Fibroblast of pulmonary artery (primary cell): ENCODE measurements at places on chromosomes 5 and 9.

DNA sequence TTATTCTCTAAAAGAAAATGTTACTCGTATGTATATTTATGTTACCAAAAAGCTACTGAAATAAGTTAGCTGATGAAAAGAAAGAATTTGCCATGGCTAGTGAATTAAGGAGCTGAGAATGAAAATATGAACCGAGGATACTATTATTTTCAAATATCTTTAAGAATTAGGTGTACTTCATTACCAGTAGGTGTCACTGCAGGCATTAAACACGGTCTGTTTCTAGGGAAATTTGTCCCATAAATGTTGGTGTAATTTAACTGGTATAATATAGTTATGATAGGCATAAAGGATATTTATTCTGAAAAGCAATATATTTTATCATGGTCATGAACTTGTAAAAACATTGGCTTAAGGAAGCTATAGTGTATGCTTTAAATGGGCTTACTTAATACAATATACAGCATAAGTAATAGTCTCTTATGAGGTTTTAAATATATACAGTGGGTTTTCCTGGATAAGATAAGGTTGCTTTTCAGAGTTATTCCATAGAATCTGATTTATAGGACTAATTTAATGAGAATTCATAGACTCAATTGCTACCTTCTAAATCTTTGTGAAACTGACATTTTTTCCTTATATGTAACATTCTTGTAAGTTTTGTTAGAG lies 72.4 kb upstream of the MPDZ start:
- peak; percentile 85 for DNase-seq

GRCh38 chr5:72228960-72229359 lies 91.1 kb downstream of the MRPS27 start:
- DNase-seq: no peak

DNA sequence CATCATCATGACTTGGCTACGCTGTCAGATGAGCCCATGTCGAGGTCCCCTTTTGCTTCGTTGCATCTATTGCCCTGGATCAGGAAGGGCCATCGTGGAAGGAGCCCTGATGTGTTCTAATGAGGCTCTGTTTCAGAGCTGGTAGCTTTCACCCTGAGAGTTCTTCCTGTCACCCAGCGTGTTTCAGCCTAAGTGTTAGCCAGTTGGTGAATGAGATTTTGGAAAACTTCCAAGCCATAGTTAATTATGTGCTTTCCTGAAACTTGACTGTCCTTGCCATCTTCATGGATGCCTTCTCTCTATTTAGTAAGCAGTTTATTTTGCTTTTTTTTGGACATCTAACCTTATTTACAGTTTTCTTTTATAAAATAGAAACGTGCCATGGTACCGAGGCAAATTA lies 1695.4 kb upstream of the WWC1 start:
- no peak for DNase-seq

DNA sequence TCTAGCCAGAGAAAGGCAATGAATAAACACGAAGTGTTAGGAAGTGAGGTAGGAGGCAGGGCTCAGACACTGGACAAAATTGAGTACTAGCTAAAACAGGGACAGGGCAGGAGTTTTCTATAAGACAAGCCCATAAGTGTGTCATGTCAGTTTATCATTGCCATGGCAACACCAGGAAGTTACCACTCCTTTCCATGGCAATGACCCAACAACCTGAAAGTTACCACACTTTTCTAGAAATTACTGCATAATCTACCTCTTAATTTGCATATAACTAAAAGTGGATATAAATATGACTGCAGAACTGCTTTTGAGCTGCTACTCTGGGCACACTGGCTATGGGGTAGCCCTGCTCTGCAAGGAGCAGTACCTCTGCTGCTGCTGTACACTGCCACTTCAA lies 442.5 kb upstream of the COX7C start:
- no peak for DNase-seq

GRCh38 chr9:130500340-130501180 lies 55.8 kb downstream of the ASS1 start:
- DNase-seq: no peak

GRCh38 chr9:116394070-116394469 lies 240.5 kb downstream of the PAPPA start:
- no peak for DNase-seq

DNA sequence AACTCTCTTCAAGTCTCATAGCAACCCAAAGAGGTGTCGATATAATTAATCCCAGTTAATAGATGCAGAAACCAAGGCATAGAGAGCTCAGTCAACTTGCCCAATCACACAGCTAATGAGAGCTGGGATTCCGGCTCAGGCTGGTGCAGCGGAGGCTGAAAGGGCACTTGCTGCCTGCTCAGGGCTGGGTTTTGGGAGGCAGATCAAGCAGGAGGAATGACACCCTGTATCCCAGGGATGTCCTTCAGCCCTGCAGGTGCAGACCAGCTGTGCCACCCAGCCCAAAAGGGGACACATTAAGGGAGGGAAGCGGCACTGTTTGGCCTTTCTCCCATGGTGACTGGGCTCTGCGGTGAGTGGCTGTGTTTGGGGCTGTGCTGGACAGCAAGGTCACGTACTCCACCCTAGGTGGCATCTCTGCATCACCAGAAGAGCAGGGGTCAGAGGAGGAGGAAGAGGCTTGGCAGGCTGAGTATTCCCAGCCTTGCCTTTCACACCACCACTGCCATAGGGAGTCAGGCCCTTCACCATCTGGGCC lies 124.1 kb downstream of the MVB12B start:
- DNase-seq: no peak

DNA sequence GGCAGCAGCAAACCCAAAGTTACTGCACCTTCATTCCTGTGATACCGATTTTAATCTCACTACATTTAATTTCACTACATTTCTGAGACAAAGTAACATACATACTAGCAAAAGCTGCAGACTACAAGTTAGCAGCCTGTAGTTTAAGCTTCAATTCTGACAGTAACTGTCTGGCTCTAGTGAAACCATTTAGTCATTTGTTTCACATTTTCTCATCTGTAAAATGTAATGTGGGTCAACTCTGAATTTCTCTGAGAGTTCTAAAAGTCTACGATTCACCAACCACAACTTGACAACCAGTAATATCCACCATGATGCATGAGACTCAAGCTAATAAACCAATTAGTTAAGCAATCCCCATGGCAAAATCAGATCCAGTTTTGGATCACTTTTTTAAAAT lies 408.9 kb downstream of the PDE4D start:
- DNase-seq: no peak

DNA sequence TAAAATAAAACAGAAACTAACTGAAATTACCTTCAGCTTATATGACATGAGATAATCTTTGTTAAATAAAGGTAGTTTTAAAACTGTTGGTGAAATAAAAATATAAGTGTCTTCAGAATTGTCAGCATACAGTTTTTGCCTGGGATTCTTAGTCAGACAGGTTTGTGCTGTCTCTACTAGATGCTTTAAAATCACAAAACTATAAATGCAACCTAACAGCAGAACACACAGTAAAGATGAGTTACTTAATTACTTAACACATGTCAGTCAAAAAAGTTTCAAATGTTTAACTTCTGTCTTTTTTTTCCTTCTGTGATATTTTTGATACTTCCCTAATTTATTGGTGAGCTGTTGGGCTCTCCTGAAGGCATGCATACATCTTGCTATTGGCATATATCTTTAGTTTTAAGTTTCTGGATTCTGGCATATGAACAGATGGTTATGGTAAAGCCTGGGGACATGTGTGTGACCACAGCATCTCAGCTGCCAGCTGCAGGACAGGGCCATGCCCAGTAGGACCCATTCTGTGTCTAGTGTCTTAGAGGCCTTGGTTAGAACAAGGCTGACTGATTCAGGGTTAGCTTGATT lies 231.1 kb upstream of the NUDT12 start:
- no peak for DNase-seq

- no peak for DNase-seq
These were observed 11.0 kb downstream of the SPATA9 start for GRCh38 chr5:95671826-95672225.

DNA sequence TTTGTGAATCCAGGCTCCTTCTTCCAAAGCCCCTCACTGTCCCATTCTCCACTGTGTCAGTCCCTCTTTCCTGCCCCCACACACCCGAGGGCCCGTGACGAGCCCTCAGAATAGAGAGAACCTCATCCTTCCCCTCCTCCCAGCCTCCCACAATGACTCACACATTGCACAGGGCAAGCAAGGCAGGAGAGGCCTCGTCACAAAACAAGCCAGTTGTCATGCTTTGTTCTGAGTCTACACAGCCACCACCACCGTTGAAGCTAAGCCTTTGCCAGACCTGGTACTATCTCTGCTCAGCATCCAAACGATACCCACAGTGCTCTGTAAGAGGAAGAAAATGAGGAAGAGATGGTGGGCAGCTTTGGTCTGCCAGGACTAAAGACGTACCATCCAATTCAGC lies 142.2 kb upstream of the ZNF366 start:
- peak; percentile 33 for DNase-seq

DNA sequence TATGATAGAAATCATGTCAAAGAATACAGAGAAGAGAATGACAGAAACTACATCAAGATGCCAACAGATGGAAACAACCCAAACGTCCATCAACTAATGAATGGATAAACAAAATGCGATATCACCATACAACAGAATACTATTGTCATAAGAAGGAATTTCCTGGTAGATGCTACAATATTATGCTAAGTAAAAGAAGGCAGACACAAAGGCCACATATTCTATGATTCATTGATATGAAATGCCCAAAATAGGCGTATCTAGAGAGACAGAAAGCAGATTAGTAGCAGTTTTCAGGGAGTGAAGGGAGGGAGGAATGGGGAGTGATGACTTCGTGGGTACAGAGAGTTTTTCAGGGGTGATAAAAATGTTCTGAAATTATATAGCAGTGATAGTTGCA lies 58.3 kb upstream of the AKNA start:
- DNase-seq: peak; percentile 50

DNA sequence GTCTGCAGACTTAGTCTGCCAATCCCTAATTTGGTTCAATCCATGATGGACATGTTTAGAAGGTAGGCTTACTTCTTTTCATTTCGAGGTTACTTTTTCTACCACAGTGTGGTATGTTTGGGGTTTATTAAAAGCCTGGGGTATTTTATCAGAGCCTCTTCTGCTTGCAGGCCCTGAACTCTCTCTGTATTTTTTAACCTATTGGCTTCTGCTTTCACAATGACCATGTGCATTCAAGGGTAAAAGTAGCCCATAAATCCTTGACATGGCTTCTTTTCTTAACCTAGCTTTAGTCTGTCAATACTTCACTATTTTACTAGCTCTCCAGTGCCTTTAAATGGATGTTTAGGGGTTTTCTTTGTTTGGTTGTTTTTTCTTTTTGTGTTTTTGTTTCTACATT lies 286.6 kb downstream of the FER start:
- DNase-seq: no peak

GRCh38 chr5:36444582-36445418 lies 143.1 kb upstream of the RANBP3L start:
- DNase-seq: peak; percentile 25

- no peak for DNase-seq
These were observed 1068.5 kb upstream of the CDH10 start for GRCh38 chr5:25713259-25713658.

- no peak for DNase-seq
These were observed 33.7 kb downstream of the UBE2R2 start for GRCh38 chr9:33850677-33851076.

- DNase-seq: peak; percentile 91
These were observed 287.8 kb upstream of the RASA1 start for GRCh38 chr5:86979811-86980411.

DNA sequence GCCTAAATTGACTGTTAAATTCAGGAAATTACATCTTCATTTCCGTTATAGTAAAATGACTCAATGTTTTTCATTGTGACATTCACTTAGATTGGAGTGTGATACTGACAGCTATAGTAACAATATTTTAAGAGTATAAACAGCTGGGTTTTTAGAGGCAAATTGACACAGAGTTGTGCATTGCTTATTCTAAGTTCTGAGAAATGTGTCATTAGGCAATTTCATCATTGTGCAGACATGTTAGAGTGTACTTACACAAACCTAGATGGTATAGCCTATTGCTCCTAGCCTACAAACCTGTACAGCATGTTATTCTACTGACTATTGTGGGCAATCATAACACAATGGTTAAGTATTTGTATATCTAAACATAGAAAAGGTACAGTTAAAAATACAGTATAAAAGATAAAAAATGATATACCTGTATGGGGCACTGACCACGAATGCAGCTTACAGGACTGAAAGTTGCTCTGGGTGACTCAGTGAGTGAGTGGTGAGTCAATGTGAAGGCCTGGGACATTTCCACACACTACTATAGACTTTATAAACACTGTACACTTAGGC lies 132.7 kb downstream of the PDE4D start:
- DNase-seq: peak; percentile 84

DNA sequence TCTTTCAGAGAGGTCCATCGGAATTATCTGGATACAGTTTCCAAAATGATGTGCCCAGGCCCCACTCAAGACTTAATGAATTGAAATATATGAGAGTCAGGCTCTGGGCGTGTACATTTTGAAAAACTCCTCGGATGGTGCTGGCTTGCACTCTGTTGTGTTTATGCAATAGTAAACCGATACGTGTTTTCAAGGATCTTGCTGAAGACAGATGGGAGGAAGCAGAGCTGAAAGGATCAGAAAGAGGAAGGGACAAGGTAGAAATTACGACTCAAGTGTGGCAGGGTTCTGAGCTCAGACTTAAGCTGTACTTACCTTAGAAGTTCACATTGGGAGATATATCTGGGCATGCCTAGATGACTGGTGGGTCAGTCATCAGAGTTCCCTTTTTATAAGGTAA lies 13.7 kb upstream of the STOM start:
- DNase-seq: no peak

- DNase-seq: no peak
These were observed 67.7 kb upstream of the FCN1 start for GRCh38 chr9:134985451-134985850.

- DNase-seq: no peak
These were observed 29.8 kb downstream of the MRRF start for GRCh38 chr9:122294531-122294930.

DNA sequence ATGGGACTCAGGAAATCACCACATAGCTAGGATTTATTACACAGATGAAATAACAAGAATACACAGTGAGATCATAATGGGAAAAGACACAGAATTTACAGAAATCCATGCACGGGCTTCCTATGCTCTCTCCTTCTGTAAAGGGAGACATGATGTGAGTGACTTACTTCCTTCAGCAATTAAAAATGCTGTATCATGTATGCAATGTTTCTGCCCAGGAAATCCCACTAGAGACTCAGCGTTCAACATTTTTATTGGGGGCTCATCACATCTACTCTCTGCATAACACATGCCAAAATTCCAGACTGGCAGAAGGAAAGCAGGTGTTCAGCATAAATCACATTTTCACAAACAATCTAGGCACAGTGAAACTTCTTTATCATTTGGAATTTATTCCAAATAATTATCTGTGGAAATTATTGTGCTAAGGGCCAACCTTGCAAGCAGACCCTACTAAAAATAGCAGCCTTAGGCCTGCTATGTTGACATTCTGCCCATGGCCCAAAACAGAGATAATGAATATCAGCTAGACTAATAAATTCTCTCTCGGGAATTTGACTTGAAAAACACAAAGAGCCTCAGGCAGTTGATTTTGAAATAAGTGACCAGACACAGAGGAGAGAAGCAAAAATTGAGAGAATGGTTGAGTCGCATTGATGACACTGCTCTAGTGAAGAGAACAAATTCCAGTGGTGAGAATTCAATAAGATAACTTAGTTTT lies 31.4 kb upstream of the SELENOP start:
- peak; percentile 9 for DNase-seq
